ENCODE measurements at places on chromosomes 6 and 20.

DNA sequence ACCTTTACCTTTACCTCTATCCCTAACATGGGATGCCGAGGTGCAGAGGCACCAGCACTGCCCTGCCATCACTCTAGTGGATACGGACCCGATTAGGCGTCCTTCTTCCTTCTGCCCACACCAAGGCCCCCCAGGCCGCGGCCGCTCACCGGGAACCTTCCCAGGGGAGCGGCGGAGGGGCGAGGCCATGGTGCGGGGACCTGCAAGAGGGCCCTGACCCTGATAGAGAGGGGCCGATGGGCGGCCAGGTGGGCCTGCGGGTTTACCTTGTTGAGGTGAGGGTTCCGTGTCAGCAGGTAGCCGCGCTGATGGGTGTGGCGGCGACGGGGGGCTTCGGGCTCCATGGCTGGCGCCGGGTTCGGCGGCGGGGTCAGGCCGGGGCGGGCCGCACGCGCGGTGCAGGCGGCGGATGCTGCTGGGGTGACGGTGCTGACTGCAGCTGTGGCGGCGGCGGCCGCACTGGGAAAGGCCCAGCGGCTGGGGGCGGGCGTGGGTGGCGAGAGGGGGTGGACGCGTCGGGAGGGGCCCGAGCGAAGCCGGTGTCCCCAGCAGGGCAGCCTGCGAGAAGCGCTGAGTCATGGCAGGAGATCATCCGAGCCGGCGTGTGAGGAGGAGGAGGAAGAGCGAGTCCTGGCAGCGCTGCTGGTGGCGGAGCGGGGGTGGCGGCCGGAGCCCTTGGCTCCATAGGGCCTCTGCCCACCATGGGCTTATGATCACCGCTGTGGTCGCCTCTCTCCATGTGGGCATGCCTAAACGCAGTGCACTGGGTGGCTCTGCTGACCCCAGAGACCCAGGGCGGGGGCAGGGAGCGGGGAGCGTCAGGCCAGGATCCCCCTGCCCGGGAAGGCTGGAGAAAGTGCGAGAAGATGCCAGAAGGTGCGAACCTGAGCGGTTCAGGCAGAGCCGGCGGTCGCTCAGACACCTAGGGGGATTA lies at the start of gene ME1:
Gene ME1, minus strand, starts transcription at position 441 of the 934 bp plus-strand sequence. Its CDS starts 97 bp downstream, at position 344.
- peak; percentile 55 for DNase-seq

DNA sequence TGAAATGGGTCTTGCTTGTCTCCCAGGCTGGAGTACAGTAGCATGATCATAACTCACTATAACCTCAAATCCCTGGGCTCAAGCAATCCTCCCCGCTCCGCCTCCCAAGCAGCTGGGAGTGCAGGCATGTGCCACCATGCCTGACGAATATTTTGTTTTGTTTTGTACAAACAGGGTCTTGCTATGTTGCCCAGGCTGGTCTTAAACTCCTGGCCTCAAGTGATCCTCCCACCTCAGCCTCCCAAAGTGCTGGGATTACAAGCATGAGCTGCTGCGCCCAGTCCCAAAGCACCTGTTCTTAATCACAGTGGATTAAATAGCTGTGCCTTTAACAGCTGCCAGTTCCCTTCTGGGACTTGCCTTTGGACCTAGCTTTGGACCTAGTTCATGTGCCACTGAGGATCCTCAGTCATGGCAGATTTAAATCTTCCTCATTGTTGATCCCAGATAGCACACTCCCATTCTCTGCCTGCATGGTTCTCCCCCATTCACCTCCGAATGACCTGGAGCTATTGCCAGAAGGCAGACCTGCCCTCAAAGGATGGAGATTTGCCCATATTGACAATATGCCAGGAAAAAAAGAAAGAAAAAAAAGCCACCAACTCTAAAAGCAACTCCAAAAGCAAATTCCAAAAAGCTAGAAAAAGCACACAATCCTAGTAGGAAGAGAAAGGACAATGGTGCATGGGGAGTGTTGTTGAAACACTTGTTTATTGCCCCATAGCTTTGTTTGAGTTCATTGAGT lies 10.6 kb downstream of the POFUT1 start:
- no peak for DNase-seq

GRCh38 chr6:31725502-31726350 lies 2.6 kb downstream of the MPIG6B start:
- DNase-seq, result no peak

- DNase-seq, result peak; percentile 37
Measured at GRCh38 chr6:14211562-14211942, 94.0 kb downstream of the CD83 start.

GRCh38 chr6:69416776-69417175 lies 380.0 kb downstream of the LMBRD1 start:
- DNase-seq, result no peak

- no peak for DNase-seq
Measured at GRCh38 chr6:85192186-85192585, 257.7 kb upstream of the NT5E start.

- no peak for DNase-seq
Measured at GRCh38 chr20:23362392-23363256, 642 bp downstream of the GZF1 start.

DNA sequence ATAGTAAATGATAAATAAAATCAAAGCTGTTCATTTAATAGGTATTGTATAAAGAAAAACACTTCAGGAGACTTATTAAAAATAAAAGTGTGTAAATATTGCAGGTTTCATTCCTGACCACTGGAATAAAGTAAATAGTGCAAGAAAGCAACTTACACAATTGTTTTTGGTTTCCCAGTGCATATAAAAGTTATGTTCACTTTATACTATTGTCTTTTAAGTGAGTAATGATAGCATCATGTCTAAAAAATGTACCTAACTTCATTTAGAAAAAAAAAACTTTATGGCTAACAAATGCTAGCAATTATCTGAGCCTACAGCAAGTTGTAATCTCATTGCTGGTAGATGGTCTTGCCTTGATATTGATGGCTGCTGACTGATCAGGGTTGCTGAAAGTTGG lies 726.6 kb upstream of the POU3F2 start:
- DNase-seq, result no peak

GRCh38 chr6:137921823-137922222 lies 54.8 kb downstream of the TNFAIP3 start:
- DNase-seq, result no peak

- no peak for DNase-seq
Measured at GRCh38 chr6:77462359-77463307, 658 bp downstream of the HTR1B start.

DNA sequence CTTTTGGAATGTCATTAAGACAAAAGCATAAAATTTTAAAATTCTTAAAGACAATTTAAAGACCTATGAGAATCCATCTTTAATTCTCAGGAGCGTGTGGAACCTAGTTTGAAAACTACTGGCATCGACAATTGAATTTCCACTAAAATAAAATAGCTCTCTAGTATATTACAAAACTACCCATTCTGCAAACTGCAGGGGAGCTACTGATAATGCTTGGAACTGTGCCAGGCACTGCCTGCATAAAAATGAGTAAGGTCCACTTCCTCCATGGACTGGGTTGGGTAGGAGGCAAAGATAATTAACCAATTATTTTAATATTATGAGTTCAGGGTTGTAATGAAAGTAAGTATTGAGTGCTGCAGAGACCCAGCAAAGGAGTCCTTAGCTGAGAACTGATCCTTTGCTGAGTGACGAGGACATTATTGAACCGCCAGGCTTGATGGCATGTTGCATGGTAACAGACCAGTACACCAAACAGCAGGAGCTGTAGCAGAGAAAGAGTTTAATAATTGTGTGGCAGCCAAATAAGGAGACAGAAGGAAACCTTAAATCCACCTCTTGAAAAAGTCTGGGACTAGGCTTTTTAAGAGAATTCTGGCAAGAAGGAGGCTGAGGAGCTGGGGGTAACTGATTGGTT lies 261.3 kb downstream of the ESR1 start:
- DNase-seq, result no peak

DNA sequence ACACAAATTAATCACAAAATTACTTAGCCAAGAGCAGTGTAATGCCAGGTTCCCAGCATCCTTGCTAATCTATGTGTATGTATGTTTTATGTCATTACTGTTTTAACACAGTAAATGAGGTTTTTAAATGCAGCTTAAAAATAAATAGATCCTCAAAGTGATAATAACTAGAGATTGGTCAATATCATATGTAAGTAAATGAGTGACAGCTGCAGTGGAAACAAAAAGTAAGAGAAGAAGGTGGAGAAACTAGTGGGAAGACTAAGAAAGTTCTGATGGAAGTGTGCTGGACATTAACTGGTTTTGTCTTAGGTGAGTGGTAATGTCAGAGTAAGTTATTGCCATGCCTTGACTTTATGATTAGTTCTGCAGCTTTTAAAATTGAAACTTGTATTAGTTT lies 1.9 kb upstream of the GJB7 start:
- no peak for DNase-seq

- DNase-seq, result no peak
Measured at GRCh38 chr6:57324538-57324937, 7.1 kb downstream of the PRIM2 start.

GRCh38 chr20:53017206-53017605 lies 45.0 kb downstream of the TSHZ2 start:
- no peak for DNase-seq

GRCh38 chr20:17655865-17656479 lies 26.1 kb downstream of the RRBP1 start:
- peak; percentile 15 for DNase-seq

DNA sequence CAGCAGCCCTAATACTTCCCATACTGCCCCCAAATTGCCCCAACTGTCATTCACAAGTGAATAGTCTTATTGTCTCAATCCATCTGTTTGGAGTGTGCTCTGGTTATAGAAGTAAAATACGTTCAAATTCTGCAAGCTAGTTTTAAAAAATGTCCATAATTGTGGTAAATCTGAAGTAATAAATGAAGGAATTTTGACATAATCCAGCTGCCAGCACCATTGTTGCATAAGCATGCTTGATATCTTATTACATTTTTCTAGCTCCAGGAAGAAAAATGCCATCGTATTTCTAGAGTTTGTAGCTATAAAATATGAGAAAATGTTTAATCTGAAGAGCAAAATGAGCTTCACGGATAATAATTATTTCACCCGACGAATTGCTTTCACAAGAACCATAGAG lies 664.7 kb downstream of the RFPL4B start:
- no peak for DNase-seq

DNA sequence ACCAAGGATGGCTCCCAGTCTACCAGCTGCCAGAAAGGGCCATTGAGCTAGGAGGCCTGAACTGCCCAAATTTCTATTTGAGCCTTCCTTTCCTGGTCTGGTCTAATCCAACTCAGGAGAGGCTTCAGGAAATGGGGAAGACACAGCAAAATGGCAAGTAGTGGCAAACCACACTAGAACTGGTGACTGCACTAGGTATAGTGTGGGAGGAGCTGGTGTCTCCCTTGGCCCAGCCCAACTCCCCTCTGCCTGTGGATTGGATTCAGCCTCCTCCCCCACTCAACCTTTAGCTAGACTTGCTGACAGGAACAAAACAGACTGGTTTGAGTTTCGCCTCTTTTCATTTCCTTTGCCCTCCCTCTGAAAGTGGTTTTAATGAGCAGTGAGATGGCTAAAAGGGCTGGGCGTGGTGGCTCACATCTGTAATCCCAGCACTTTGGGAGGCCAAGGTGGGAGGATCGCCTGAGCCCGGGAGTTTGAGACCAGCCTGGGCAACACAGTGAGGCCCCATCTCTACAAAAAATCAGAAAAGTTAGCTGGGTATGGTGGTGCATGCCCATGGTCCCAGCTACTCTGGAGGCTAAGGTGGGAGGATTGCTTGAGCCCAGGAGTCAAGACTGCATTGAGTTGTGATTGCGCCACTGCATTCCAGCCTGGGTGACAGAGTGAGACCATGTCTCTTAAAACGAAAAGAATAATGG lies 17.5 kb downstream of the MRPS18A start:
- peak; percentile 55 for DNase-seq

DNA sequence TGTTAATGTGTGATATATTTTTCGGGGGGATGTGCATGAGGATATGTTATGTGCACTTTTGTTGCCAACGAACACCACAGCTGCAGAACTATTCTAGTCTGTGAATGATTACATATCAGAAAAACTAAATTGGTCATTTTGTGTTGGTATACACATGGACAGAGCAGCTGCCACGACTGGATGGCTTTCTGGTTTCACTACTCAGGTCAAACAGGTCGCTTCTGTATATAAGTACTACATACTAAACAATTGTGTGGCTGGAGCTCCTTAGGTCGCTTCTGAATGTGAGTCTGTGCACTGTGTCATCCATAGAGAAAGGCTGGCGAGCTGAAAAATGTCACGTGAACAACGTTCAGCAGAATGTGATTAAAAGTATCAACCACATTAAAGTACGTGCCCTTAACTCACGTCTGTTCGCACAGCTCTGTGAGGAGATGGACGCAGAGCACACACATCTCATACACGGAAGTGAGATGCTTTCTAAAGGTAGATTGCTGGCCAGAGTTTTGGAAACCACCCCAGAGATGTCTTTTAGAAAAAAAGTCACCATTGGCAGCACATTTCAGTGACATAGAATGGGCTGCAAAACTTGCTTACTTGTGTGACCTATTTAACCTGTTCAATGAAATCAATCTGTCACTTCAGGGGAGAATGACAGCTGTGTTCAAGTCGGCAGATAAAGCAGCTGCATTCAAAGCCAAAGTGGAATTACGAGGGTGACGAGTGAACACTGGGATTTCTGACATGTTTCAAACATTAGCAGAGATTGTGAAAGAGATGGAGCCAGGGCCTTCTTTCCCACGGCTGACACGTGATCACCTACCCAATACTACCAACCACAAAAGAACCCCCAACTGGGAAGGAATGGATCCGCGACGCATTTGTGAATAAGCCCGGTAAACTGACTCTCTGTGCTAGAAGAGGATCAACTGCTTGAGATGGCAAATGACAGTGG lies 176.6 kb downstream of the PDE10A start:
- no peak for DNase-seq

GRCh38 chr20:51586005-51586440 lies 43.5 kb upstream of the NFATC2 start:
- DNase-seq, result no peak

DNA sequence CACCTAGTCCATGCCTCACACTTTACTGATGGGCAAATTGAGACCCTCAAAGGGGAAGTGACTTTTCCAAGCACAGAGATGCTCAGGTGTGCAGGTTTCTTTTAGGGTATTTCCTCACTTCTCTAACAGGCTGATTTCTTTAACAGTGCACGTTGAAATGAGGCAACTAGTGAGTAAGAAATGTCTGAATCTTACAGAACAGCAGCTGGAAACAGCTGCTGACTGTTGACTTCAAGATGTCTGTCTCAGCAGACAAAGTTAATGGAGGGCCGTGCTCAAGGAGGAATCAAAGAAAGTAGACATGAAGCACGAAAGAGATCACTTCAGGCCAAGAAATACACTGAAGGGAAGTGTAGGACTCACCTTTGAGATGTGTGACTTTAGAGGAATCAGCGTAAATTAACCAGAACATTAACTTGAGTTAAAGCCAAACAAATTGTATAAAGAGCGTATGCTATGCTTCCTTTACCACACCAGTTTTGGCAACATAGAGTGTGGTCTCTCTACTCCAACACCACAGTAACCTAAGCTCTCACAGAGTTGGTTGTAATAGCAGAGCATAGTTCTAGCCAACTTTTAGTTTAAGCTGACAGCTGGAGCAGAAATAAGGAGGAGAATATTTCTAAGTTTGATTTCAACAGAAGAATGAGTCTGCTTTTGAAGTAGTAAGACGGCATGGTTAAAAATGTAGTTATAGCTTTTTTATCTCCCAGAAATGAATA lies 60.9 kb downstream of the SAMD3 start:
- DNase-seq, result no peak

Data from uterus (tissue), 4 donors.